Fibroblast of the conjunctiva (primary cell): ENCODE measurements at places on chromosomes 7 and 10.
A peak's percentile ranks its signal among the peaks of the same experiment; 100 is the strongest.

DNA sequence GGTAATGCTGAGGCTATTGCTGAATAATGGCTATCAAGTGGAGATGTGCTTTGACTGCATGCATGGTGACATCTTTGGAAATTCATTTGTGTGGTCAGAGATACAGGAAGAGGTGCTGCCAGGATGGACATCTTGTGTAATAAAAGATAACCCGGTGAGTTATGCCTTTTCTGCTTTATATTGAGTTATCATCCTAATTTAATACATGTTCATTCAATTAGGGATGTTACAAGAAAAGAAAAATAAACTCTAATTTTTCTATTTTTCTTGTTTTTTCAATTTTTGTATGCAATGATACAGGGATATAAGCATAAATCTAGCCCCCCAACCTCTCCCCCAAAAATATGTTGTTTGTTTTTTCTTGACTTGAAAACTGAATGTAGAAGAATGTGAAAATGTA lies 26.4 kb upstream of the LMOD2 start:
- DNase-seq = no peak

- DNase-seq = no peak
Measured at GRCh38 chr7:132239422-132239994, 336.8 kb downstream of the PLXNA4 start.

- DNase-seq = no peak
Measured at GRCh38 chr10:89829887-89830269, 128.5 kb downstream of the KIF20B start.

GRCh38 chr7:103343758-103344452 lies 662 bp downstream of the DNAJC2 start:
- DNase-seq = no peak

- DNase-seq = peak; percentile 65
Measured at GRCh38 chr10:102752934-102753664, 9.4 kb downstream of the WBP1L start.

DNA sequence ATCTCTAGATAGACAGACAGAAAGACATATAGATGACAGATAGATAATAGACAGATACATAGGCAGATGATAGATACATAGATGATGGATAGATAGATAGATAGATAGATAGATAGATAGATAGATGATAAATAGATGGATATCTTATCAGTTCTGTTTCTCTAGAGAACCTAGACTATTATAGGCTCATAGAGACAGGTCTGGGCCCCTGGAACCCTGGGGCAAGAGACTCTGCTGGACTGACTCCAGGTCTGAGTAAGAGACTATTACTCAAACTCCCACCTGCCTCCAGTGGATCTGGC lies 58.3 kb downstream of the FRMPD2 start:
- DNase-seq = no peak

DNA sequence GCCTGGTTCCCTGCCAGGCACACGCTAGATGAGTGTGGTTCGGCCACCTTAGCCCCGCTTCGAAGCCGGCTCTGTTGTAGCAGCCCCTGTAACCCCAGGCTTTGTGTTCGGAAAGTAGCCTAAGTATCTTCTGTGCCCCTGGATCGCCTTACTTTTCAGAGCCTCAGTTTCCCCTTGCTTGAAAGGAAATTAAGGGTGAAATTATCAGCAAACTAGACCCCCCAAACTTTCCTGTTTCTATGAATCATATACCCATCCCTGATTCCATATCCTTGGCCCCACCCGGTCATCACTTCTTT lies 312 bp downstream of the PDCD11 start:
- DNase-seq = no peak

- no peak for DNase-seq
Measured at GRCh38 chr10:110684800-110685446, 40.8 kb downstream of the RBM20 start.
